ENCODE measurements at places on chromosomes 3 and 15.

GRCh38 chr3:106482451-106482850 lies 613.6 kb upstream of the CBLB start:
- DNase-seq = peak; percentile 20

DNA sequence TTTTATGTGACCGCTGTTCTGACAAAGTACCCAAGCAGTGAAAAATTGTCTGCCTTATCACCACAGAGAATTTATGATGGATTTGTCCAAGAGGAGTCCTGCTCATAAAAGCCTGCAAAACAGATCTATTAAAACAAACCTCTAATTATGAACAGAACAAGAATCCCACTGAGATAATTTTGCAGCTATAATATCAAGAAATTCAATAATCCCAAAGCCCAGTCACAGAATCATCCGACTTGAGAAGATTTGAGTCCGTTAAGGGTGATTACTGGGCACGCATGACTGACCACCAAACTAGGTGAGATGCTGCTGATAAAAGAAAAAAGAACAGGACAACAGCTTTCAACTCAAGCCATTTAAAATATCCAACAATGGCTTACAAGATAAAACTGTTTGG lies 231.0 kb upstream of the WNT5A start:
- DNase-seq = no peak

DNA sequence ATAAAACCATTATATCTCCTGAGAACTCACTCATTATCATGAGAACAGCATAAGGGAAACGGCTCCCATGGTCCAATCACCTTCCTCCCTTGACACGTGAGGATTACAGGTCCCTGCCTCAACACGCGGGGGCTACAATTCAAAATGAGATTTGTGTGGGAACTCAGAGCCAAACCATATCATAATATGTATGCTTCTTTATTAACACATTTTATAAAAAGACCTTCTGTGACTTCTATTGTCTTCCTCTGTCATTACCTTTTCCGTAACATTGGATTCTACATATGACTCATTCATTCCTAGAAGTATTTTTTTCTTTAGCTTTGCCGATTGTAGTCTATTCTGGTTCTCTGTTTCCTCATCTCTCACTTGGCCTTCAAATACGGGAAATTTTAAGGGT lies 267.2 kb upstream of the ROBO1 start:
- no peak for DNase-seq

- no peak for DNase-seq
Observed at GRCh38 chr3:25419251-25419650, 8.8 kb upstream of the RARB start.

GRCh38 chr3:174958671-174959328 lies 99.7 kb downstream of the NAALADL2 start:
- peak; percentile 7 for DNase-seq

DNA sequence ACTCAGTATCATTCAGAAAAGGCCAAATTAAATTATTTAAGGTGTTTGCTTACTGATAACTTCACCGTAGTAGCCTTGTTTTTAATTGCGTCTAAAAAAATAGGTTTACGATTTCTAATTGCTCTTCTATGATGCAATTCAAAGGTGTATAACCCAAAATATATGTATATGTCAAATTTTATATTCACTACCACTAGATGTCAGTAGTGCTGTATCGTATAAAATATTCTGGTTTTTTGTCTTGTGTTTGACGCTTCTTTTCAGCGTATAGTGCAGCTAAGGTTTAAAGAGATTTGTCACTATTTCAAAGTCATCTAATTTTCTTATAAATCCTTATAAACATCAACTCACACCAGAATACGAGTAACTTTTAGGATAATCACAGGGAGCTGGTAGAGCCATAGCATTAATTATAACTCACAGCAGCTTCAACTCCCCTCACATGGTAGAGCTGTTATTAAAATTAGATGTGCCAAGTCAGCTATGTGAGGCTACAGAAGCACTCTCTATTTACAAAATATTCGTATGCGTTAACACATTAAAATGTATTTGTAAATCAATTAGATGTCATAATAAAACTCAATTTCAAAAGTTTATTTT lies 3.5 kb downstream of the PFN2 start:
- DNase-seq = peak; percentile 16

DNA sequence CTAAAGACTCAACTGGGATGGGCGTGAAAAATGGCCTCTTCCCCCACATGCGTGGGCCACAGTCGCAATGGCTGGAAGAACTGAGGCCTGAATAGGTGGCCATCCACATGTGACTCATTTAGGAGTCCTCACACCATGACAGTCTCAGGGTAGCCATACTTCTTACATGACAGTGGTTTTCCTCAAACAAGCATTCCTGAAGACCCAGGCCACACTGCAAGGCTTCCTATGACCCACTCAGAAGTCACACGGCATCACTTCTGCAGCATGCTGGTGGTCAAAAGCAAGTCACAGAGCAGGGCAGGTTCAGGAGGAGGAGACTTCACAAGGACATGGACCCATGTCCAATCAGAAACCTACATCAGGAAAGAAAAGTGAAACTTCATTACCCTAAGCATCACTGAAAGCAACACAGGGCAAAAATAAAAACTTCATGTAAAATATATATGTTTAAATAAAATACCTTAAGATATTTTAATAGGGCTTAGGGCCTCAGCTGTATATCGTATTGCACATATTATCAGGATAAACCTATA lies 257.1 kb downstream of the OPA1 start:
- no peak for DNase-seq

GRCh38 chr3:186094271-186094670 lies 14.6 kb downstream of the ETV5 start:
- DNase-seq = no peak

- DNase-seq = no peak
Observed at GRCh38 chr15:39447881-39448280, 133.0 kb upstream of the THBS1 start.

DNA sequence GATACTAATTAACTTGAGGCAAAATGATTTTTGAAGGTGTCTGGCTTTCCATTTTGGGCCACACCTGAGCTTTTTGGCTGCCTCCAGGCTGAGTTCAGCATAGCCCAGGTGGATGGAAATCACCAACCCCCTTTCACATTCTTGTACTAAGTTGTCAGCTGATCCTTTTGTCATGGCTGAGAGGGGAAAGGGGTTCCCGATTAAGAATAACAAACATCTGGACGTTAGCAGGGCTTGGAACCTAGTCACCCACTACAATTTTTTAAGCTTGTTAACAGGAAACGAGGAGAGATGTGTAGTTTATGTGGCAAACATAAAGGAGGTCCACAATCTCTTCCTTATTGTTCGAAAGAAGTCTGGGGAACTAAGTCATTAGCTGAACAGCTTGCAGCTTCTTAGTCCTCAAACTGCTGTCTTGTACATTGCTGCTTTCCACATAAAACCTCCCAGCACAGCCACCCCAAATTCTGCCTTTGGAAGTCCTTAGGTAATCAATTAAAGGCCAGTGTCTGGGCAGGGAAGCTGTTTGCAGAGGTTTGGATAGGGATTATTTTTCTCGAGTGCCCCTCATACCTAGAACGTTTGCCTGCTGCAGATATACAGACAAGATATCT lies 5.0 kb downstream of the NR2F2 start:
- no peak for DNase-seq

DNA sequence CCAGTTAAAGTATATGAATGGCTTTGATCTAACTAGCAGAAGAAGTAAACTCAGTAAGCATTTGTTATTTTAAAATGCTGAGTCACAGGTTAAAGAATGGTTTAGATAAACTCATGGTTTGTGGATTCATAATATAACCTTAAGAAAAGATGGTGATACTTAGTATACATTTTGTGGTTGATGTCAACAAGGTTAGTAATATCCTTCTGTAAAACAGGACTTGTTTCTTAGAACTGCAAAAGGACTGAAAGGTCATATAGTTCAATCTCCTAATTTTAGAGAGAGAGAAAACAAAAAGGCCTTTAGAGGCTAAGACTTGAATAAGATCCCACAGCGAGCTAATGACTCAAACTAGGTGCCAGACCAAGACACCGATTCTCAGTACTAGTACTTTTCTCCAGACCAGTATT lies 50.0 kb downstream of the STRIT1 start:
- no peak for DNase-seq

GRCh38 chr3:49333091-49333490 lies 6.8 kb downstream of the USP4 start:
- no peak for DNase-seq

GRCh38 chr3:185502987-185503386 lies 4.2 kb upstream of the TMEM41A start:
- DNase-seq = no peak

- no peak for DNase-seq
Observed at GRCh38 chr15:73756947-73757513, 3.9 kb upstream of the INSYN1 start.

DNA sequence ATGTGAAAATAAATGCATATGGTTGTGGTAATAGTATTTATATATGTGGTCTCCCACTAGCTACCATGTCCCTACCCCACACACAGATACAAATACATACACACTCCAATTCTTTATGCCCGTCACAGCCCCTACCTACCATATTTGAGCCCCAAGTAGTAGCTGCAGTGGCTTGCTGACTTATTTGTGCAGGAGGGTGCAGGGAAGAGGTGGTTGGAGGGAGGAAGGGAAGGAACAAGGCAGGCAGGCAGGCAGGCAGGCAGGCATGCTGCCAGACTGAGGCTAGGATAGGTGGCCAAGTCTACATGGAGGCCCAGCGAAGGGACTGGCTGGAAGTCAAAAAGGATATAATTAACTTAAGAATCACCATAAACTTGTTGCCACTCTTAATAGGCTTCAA lies 82.9 kb downstream of the SCN11A start:
- no peak for DNase-seq

DNA sequence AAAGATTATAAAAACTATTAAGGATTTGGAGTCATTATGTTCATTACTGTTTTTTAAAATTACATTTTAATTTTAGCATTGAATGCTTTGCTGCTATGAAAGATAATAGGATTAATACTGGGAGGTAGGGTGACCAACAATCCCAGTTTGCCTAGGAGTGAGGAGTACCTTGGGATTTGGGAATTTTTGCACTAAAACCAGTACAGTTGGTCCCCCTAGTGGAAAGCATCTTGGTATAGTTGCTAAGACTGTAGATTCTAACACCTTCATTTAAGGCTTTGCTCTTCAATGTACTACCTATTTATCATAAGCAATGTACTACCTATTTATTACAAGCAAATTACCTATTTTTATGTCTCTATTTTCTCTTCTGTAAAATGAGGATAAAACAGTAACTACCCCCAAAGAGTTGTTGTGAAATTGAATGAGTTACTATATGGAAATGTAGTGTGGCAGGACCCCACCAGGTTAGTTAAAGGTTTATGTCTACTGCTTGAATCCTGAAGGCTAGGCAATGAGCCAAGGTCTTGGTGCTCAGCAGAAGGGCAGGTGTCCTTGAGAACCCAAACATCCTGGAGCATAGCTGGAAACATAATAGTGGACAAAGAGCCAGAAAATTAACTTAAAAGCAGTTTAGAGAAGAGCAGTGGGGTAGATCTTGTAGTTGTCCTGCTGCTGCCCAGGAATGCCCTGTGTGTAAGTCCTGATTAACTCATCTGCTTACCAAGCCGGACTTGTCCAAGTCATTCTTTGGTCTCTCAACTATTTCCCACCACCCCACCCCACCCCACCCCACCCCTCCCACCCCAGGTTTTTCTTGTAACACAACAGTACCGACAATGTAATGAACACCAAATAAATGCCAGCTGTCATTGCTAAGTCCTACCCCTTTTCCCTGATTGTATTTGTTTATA lies 49.2 kb upstream of the NMD3 start:
- DNase-seq = peak; percentile 7

GRCh38 chr3:54349691-54350090 lies 227.3 kb downstream of the CACNA2D3 start:
- DNase-seq = no peak

DNA sequence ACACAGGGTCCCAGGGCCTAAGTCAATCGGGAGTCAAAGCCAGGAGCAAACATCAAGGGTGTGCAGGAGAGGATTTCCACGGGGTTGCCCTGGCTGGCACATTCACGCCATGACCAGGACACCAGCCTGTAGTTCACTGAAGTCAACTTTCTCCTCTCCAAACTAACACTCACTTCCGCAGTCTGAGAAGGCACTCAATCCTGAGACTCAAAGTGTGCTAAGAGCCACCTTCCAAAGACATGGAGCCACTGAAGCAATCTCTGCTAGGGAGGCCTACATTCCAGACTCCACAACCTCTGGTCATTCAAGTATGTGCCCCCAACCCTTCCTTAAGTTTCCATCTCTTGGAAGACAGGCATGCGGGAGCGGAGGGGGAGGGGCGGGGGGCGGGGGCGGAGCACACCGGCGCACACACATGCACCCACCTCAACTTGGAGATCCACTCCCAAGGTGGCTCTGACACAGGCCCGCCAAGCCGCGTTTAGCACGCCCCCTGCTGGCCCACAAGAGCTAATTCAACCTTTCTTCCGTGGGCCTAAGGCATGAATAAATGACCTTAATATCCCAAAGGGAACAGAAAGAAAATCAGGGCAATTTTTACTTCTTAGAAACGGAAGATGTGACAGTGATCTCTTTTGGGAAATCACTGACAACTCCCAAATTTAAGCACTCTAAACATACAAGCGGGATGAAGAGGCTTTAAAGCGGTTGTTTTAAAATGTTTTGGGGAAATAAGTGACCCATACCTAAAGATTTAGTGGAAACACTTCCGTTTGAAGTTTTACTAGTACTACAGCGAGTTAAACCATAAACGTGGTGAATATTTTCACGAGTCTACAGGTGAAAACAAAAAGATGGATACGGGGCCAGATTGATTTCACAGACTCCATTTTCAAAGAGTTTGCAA lies 162.5 kb upstream of the CHRNA7 start:
- DNase-seq = peak; percentile 73

DNA sequence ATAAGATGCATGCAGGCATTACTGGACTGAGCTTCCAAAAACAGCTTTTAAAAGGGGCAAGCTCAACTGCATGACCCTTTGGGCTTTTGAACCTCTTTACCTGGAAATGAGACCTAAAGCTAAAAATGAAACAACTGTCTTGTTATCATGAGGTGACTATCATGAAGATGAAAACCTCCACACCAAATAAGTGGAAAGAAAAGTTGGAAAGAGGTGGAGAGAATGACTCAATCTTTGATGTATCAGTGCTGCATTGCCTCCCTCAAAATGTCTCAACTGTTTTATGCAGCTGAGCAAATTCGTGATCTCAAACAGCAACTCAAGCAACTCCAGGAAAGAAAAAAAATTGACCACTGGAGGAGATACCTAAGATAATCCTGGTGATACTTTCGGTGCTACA lies 307.1 kb downstream of the KBTBD8 start:
- DNase-seq = no peak

GRCh38 chr3:57060089-57060821 lies at the start of gene SPATA12:
TSS of gene SPATA12 (plus strand) at chr3:57060664. CDS start at chr3:57073695, 13,031 bp downstream.
- peak; percentile 95 for DNase-seq

DNA sequence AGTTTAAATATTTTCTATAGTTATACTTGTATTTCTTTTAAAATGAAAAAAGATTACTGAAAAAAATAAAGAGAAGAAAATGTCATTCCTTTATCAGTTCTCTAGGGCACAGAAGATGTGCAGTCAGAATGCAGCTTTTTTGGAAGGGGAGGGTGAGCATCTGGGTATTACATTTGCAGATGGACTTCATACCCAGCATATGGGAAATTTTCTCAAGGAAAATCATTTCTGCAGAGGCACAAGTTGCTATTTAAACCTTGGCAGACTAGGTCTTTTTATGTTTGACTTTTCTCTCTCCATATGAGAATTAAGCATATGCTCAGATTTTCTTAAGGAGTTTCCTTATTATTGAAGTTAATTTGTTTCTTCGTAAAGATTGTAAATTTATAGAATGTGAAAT lies 39.5 kb upstream of the ZNF385D start:
- no peak for DNase-seq
